GM20000 (cell line): ENCODE measurements at places on chromosomes 3 and 15.
A peak's percentile ranks its signal among the peaks of the same experiment; 100 is the strongest.

DNA sequence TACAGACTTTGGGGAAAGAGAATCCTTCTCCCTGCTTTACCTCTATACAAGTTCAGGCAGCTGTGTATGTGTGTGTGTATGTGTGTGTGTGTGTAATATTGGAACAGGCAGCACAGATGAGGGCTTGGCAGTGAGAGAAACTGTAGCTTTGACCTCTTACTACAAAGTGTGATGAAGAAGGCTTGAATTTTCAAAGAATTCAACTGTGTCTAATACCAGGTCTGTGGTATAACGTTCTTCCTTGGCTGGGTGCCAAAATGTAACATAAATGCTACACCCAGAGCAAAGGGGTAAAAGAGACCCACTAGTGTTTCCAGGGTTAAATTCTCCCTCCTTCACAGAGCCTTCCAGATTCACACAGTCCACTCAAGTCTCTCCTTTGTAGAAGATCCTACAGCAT, 51.1 kb downstream of the CHST2 start:
- DNase-seq = no peak

DNA sequence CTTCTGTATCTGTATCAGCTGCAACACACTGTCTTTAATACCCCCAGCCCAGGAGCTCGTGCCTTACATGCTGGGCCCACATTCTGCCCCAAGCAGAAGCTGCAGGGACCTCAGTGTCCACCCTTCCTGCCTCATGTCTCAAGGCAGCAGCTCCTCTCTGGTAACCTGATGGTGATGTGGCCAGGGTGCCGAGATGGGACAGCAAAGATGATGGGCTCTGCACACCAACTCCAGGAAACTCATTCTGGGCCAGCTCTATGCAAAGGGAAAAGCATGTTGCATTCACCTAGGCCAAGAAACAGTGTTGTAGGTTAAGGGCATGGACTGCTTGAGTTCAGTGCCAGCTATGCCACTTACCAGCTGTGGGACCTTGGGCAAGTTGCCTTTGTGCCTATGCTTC, 79.5 kb upstream of the PRR23C start:
- DNase-seq = no peak

DNA sequence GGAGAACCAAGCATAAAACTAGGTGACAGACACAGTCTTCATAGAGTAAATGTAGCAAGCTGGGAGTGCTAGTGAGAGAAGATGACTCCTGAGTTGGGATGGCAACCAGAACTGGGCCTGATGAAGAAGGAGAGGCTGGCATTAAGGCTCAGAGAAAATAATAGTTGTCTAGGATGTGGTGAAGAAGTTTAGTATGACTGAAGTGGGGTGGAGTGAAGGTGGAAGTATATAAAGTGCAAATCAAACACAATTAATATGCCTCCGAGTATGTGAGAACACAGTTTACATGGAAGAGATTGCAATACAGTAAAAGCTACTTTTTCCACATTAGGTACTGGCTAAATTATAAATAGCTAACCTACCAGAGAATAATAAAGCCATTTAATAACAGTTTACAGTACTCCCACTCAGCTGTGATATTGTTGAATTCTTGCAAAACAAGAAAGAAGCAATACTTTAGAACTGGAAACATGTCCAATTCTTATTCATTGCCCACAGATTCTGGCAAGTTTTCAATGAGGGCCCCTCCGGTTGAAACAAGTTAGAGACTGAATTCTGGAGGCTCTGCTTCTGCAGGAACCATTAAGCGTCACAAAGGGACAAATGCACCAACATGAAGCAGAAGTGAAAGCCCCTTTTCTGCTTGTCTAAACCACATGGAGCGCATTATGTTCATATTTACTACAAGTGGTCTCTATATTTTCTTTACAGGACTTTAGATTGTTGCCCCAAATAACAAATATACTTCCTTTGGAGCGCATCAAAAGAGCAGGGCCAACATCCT, 243.7 kb downstream of the SLC9A9 start:
- DNase-seq = peak; percentile 25

DNA sequence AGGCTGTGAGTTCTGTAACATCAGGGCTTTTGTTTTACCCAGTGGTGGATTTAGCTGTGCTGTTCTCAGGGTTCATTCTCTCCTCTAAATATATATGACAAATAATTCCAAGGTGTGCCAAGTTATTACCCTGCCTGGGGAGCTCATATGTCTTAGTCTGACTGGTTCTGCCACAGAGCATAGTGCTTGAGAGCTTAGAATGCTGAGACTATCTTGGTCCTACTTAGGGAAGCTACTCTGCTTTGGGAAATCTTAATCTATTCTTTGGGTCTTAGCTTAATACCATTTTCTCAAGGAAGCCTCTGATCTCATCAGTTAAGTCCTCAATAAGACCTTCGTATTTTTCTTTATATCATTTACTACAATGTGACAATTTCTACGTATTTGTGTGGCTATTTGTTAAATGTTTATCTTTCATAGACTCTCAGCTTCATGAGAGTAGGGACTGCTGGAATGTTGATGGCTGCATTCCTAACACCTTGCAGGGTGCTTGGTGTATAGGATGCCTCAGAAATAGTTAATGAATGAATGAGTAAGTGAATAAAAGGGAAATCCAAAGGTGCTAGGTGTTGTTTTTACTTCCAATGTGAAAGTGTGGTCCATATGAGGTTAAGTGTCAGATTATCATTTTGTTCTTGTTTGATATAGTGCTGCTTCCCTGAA, 1.8 kb downstream of the OTOL1 start:
- DNase-seq = no peak
